Hippocampal formation (tissue), 2 donors: ENCODE measurements at places on chromosomes 5 and 9.

DNA sequence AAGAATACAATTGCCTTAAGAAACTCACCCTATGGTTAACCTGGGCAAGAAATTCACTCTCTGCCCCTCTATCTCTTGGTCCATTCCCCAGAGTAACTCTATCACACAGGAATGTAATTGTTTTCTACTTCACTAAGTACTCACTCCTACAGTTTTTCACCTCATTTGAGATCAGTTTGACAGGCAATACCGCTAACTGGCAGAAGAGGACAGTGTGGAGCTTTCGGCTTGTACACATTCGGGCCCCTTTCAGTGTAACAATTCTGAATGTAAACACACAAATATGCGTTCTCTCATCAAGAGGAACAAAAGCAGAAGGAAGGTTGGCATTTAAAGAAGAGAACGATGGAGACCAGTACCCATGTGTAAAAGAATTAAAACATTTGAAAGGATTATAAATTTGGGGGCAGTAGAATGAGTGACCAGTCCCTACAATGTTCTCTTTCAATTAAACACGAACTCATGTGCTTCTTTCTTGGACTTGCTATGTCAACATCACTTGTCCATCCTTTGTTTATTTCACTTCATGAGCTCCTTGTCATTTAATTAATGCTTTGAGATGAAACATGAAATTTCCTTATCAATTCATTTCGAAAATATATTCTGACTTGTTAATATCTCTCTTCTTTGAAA lies 188.5 kb upstream of the GRAMD2B start:
- DNase-seq = no peak

DNA sequence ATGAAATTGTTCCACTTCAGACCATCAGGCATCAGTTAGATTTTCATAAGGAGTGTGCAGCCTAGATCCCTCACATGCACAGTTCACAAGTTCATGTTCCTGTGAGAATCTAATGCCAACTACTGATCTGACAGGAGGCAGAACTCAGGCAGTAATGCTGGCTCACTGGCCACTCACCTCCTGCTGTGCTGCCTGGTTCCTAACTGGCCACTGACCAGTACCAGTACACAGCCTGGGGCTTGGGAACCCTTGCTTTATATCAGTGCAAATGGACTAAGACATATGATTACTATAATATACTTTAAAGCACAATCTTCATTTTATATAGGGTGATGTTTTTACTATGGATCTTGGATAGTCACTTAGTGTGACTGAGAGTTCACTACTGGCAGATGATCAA lies 259.2 kb downstream of the SLCO4C1 start:
- no peak for DNase-seq

- DNase-seq = no peak
Observed at GRCh38 chr5:124061663-124062062, 549.7 kb downstream of the CSNK1G3 start.

GRCh38 chr5:163976696-163977095 lies 471.3 kb downstream of the MAT2B start:
- DNase-seq = no peak

DNA sequence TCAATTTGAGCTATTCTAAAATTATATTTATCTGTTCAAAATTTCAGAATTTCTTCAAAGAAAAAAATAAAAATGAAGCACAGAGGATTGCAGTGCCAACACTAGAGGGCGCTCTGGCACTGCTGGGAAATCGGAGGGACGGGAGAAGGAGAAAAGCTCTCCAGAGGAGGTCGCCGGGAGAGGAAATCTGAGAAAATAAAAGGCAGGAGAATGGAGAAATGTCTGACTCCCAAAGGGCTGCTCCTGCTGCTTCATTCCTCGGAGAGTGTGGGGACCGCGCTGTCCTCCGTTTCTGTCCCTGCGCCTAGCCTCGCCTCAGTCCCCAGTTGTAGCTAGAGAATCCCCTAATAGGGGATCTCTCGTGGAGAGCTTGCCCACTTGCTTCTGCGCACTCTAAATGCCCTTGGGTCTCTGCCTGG lies 40.0 kb upstream of the ARSB start:
- DNase-seq = peak; percentile 57

GRCh38 chr9:91734371-91734981 lies 215.6 kb downstream of the ROR2 start:
- DNase-seq = no peak

DNA sequence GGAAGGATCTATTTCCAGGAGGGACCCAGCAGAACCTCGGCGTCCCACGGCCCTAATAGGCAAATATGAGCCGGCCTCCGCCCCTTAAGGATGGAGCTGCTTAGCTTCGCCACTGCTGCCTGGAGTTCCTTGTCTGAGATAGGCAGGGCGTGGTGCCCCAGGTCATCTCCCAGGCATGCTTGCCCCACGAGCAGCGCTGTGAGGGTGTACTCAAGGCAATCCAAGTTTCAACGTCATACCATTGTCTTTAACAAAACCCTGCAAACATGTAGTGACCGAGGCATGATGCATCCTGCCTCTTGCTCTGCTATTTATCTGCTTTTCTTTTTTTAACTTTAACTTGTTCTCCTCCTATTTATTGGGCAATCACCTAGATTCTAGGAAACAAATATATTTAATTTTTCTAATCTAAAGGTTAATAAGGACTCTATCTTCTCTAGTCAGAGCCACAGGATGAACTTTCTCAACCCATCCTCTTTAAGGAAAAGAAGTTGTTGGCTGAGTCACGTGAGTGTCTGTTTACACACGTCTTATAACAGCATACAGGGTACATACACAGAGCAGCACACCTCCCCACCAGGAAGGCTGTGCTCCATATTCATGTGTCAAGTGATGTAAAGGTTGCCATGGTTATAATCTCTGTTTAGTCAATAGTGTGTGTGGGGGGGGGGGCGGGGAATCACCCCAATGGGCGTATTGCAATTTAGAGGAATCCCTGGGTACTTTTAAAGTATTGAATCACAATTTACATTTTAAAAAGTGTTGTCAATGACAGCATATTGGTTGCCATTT lies 27.3 kb upstream of the ZSWIM6 start:
- no peak for DNase-seq

- no peak for DNase-seq
Observed at GRCh38 chr5:171614511-171614910, 171.1 kb upstream of the SMIM23 start.

- DNase-seq = no peak
Observed at GRCh38 chr5:53962306-53962705, 348.1 kb downstream of the ARL15 start.

GRCh38 chr9:1005043-1005667 lies 28.7 kb downstream of the DMRT3 start:
- DNase-seq = peak; percentile 13

DNA sequence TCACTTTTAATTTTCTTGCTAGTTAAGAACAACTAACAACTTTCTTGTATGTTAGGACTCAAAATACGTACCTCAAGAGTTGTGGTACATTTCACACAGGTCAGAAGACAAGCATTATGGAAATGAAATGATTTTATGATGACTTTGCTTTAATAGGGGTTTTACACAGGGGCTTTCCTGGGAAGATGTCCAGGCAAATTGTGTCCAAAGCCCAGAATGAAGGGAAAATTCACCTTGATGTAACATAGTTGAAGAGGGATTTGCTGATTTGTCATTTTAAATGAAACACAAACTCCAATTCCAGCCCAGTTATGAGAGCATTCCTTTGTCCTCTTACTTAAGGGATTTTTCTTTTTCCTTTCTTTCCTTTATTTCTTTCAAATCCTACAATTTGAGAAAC lies 89.2 kb downstream of the ARL15 start:
- DNase-seq = no peak

DNA sequence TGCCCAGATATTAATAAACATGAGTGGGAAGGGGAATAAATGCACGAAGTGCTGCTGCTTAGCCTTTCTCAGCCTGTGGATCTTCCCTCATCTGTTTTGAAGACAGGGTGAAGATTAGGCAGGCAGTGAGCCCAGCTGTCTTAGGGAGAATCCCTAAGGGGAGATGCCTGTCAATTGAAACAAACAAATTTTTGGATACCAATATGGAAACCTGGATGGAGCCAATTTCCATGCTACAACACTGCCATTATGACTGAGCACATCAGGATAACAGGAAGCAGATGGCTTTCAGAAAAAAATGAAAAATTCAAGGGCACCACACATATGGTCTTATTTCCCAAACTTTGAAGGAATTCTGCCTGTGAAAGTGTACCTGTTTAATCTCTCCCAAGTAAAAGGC lies 80.3 kb downstream of the HMHB1 start:
- no peak for DNase-seq

GRCh38 chr9:18985464-18985951 lies 47.5 kb downstream of the SAXO1 start:
- no peak for DNase-seq

- DNase-seq = no peak
Observed at GRCh38 chr9:89792189-89793123, 187.6 kb downstream of the GADD45G start.

- DNase-seq = no peak
Observed at GRCh38 chr9:77647267-77648233, 572 bp downstream of the GNA14 start.

DNA sequence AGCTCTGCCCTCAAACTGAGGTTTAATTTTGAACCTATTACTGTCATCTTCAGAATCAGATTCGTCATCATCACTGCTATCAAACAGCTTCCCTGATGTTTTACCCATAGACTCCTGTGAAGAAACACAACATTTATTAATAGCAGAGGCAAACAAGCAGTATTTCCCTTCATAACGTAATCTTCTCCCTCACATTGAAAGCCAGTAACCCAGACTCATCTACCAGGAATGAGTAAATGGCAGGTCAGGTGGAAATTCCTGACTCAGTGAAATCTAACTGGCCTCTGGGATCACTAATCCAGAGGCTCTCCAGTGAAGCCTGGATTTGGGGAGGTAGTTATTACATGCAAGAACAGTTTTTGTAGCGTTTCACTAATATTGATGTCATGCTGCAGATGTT lies 14.6 kb downstream of the NOL8 start:
- DNase-seq = no peak
